ENCODE measurements at places on chromosomes 7 and 10.

GRCh38 chr10:14560791-14561765, 213.6 kb downstream of the FAM107B start:
- no peak for DNase-seq

GRCh38 chr10:51314481-51314880, 240.2 kb downstream of the PRKG1 start:
- no peak for DNase-seq

DNA sequence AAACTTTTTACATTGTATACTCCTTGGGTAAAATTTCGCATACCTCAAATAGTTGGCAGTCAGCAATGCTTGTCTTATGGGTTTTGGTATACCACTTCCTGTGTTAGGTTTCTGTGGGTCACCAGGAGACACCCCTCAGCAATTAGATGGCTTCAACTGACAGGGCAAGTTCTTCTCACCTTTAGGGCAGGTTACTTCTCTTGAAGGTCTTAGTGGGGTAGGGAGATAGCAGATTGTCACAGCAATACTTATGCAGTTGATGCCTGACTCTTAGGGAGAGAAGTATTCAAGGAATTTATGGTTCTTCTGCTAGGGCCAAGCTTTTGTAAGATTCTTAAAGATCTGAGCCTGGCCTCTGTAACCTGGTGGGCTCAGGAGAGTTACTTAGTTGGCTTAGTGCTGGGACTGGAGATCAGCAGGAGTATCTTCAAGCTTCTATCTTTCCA, 42.9 kb downstream of the MKLN1 start:
- no peak for DNase-seq

DNA sequence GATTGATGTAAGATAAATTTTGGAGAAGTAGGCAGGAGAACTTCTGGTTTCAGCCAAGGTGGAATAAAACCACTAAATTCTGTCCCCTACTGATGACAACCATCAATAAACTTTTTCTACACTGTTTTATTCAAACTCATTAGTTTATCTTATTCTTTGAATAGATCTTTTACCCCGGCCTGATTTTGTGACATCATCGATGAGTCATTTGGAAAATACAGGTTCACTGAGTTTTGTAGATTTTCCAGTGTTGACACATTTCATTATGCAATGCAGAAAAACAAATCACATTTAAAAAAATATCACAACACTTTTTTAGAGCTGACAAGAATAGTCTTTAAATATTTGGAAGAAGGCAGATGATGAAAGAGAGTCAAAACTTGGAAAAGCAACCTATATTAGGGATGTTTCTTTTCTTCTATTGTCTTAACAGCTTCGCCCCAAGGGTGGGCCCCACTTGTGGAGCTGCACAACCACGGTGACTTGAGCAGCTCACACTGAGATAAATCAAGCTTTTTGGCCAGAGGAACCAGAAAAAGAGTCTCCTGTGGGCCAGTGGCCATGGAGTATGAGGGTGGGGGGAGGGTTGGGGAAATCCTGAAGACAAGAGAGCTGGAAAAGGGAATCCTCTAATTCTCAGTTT, 112.8 kb downstream of the PTEN start:
- no peak for DNase-seq

DNA sequence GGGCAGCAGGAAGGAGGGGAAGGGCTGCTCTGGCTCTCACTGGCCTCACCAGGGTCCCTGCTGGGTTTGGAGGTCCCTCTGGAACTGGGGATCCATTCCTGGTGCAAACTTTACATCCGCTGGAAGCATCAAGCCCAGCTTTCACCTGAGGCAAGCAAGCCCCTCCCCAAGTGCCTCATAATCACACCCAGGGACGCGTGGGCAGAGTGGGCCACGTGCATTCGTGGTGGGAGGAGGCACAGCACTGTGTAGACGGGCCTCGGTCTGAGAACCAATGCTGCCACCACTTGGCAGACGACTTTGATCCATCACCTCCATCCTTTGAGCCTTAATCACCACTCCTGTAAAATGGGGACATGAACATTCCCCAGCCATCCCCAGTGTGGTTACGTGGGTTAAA, 74.1 kb downstream of the VWA2 start:
- no peak for DNase-seq

DNA sequence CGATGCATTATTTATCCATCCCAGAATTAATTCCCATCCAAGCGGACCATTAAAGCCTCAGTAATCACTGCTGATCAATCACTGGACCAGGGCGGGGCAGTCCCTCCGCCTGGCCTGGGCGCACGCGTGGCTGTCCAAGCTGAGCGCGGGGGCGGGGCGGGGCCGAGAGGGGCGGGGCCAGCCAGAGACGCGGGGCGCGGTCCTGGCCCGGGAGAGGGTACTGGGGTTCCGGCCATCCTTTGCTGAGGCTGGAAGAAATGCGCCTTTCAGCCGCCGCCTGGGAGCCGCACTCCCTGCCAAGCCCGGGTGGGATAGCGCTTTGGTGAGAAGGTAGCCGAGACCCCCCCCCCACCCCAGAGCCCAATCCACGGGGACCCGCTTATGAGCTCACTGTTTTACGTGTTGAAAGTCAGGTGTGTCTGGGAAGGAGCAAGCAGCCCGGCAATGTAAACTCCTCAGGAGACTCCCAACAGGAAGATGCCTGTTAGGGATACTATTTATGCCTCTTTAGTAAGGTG, at the start of gene ARHGAP22:
Gene ARHGAP22, minus strand, starts transcription at position 83 of the 518 bp plus-strand sequence. CDS start 277 bp downstream, outside the sequence.
- no peak for DNase-seq

- DNase-seq: no peak
These were observed 57.3 kb upstream of the ZEB1 start for GRCh38 chr10:31261511-31262311.

- no peak for DNase-seq
These were observed 853.8 kb downstream of the GRM8 start for GRCh38 chr7:126398851-126399529.

GRCh38 chr10:51034769-51035168, 39.5 kb upstream of the PRKG1 start:
- DNase-seq: no peak

Data from NCI-H510A treated with DMSO at 0.1 percent for 48 hours (cell line).